ENCODE measurements at places on chromosomes 13 and 19. TPM values are rescaled to one million over a fixed set of nuclear protein-coding genes. Genes with fewer than 3 reads are reported as not detected.

Gene ZSWIM4
- total RNA-seq: 21.6 TPM

Gene ZNF582
- 2.2 TPM for total RNA-seq

Gene PBX4
- total RNA-seq: not detected

Gene PSG7
- not detected for total RNA-seq

Gene KLHL26
- total RNA-seq: 5.2 TPM

Gene NANOS2
- total RNA-seq: not detected

Gene SHISA7
- not detected for total RNA-seq

Gene SPACA6
- 7.8 TPM for total RNA-seq

Gene ERICH4
- total RNA-seq: not detected

Gene TMEM59L
- total RNA-seq: 0.10 TPM

Gene PPM1N
- 2.3 TPM for total RNA-seq

Gene ATP8A2
- total RNA-seq: under 0.01 TPM

Gene PIBF1
- 12.4 TPM for total RNA-seq

Gene LHFPL6
- 21.7 TPM for total RNA-seq

Gene MIA
- total RNA-seq: not detected

Gene ZNF30
- 5.1 TPM for total RNA-seq

Gene PEAK3
- not detected for total RNA-seq

Gene PSG1
- 0.48 TPM for total RNA-seq

Gene IGSF23
- total RNA-seq: 0.65 TPM

Gene BEST2
- not detected for total RNA-seq

Gene TNFSF9
- 1.1 TPM for total RNA-seq

Gene SYNGR4
- total RNA-seq: not detected

Gene ZNF439
- total RNA-seq: 3.4 TPM

Gene LMTK3
- 0.10 TPM for total RNA-seq

Gene BCAM
- 29.4 TPM for total RNA-seq

Gene NPAS1
- 0.29 TPM for total RNA-seq

Gene CEACAM7
- not detected for total RNA-seq

Gene KIR3DL1
- total RNA-seq: not detected

Gene ZNF486
- 8.5 TPM for total RNA-seq

Gene PTH2
- not detected for total RNA-seq

Gene DNAAF3
- total RNA-seq: 0.33 TPM

Gene ZNF304
- 9.0 TPM for total RNA-seq

Gene KIR3DL2
- total RNA-seq: not detected

Gene NLRP11
- under 0.01 TPM for total RNA-seq

Gene YJU2
- total RNA-seq: 22.6 TPM

Gene FFAR1
- not detected for total RNA-seq

Gene PROZ
- total RNA-seq: not detected

Gene C1QTNF9
- total RNA-seq: not detected

Gene MBD3L2
- total RNA-seq: not detected

Gene LRRC4B
- not detected for total RNA-seq

Gene ZNF610
- total RNA-seq: 3.3 TPM

Gene ANKLE1
- 1.3 TPM for total RNA-seq

Gene SIGLEC10
- not detected for total RNA-seq

Gene SIGLEC5
- not detected for total RNA-seq

Gene KCNRG
- total RNA-seq: 4.8 TPM
